ENCODE measurements at places on chromosomes 16 and 17.

DNA sequence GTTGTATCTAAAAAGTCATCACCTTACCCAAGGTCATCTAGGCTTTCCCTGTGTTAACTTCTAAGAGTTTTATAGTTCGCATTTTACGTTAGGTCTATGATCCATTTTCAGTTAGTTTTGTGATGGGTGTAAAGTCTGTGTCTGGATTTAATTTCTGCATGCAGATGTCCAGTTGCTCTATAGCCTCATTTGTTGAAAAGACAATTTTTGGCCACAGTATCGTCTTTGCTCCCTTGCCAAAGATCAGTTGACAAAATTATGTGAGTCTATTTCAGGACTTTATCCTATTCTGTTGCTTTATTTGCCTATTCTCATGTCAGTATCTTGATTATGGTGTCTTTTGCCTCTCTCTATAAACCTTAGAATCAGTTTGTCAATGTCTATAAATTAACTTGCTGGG lies 85.1 kb downstream of the METRNL start:
- DNase-seq = no peak

- DNase-seq = no peak
Observed at GRCh38 chr16:75196836-75197235, 10.1 kb downstream of the CTRB2 start.

- DNase-seq = peak; percentile 44
Observed at GRCh38 chr17:39002991-39003715, 36.0 kb upstream of the FBXO47 start.

DNA sequence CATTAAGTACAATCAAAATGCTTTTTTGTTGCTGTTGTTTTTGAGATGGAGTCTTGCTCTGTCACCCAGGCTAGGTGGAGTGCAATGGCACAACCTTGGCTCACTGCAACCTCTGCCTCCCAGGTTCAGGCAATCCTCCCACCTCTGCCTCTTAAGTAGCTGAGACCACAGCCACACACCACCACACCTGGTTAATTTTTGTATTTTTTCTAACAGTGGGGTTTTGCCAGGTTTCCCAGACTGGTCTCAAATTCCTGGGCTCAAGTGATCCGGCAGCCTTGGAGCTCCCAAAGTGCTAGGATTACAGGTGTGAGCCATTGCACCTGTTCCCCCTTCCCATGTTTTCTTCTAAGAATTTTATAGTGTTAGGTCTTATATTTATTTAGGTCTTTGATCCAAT lies 4.9 kb upstream of the ABAT start:
- no peak for DNase-seq

DNA sequence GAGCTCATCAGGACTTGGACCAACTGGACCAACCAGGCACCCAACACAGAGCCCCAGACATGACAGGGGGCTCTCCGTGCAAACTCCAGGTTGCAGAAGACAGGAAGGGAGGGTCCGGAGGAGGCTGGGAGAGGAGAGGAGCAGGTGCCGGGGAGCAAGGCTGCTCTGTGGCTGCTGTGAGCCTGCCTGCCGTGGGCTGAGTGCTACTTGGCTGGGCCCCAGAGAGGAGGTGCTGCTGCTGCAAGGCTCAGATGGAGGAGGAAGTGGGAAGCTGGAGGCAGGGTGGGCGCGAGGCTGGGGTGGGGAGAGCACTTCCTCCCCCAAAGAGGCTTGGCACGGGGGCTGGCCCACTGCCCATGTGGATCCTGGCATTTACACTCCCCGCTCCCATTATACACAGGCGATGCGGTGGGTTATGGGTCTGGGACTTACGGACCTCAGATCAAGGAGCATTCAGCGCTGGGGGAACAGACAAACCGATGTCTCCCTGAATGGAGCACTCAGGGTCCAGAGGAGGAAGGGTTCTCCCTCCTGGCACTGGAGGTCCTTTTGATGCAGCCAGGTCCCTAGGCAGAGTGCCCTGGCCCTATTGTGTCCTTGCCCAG lies 15.9 kb downstream of the EPOP start:
- no peak for DNase-seq

- DNase-seq = no peak
Observed at GRCh38 chr16:3321816-3322215, 16.5 kb downstream of the ZNF75A start.

DNA sequence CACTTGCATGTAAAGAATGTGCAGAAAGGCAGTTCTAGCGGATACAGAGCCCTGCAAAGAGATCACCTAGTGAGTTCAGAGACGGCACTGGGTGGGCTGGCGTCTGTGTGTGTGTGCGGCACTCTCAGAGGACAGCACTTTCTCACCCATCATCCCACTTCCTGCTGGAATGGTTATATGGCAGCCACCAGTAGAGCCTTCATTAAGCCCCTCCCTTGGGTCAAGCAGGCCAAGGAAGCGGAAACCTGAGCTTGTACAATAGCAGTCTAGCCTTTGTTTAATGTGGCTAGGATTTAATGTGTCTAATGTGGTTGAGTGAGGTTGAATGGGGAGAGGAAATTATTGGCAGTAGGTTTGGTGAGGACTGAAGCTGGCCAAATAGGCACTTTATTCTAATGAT lies 88.3 kb upstream of the ELAC2 start:
- no peak for DNase-seq

- no peak for DNase-seq
Observed at GRCh38 chr17:74610108-74610507, 13.4 kb downstream of the CD300E start.

GRCh38 chr17:40559954-40560591 lies 5.2 kb downstream of the CCR7 start:
- peak; percentile 82 for DNase-seq

GRCh38 chr17:69448431-69449102 lies 34.1 kb downstream of the MAP2K6 start:
- no peak for DNase-seq

DNA sequence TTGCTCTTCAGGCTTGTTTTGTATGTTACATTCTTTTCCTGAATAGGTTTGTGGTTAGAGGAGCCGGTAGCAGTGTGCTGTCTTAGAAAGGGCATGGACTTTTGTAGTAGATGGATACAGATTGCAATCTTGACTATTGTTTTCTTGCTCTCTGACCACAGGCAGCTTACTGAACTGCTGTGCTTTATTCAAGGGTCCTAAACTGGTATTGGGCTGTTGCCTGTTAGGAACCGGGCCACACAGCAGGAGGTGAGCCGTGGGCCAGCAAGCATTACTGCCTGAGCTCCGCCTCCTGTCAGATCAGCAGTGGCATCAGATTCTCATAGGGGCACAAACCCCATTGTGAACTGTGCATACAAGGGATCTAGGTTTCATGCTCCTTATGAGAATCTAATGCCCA lies 373.9 kb downstream of the CPPED1 start:
- no peak for DNase-seq

DNA sequence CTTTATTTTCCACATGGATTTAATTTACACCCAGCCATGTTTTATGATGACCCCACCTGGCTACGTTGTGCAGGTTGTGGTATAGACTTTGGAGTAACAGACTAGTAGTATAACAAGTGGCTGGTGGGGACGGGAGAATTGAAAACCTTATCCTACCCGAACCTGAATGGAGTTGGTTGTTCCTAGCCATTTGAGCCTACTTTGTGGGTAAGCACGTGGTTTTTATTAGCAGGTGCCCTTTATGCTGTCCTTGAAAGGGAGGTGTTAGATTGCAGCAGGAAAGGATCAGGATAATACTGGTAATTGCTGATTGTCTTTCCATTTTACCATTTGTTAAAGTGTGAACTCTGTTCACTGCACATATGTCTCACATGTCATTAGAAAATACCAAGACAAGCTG lies 31.9 kb upstream of the PHAF1 start:
- no peak for DNase-seq

DNA sequence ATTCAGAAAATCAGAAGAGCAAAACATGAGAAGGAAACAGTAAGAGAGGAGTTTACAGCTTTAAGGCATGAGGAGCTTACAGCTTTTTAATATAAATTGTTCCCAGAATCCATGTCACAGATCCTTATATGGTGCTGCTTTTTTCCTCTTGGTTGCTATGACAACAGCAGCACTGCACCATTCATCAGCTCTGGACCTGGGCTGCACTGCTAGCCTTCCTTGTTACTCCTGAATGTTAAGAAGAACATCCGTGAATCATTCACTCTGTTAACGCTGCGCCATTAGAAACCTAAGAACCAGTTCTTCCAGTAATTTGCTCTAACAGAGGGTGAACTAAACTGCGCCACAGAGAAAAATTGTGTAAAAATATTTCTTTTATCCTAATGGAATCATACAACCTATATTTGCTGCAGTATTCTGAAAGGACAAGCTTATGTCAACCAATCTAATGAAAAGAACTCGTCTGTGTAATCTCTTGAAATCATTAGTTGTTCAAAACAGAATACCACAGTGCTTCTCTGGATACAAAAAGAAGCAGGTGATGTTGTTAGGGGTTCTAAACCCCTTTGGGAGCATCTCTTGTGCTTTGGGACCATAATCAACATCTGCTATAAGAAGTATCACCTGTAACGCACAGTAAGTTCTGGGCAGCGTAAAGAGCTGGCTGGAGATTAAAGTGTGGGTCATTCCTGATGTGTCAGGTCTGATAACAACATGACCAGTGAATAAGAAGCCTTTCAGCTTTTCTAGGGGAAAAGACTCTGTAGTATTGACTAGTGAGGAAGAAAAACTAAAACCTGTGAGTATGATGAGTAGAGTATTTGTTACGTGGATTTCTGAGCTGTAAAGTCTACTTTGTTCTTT lies 151.2 kb downstream of the TANC2 start:
- no peak for DNase-seq

- DNase-seq = no peak
Observed at GRCh38 chr17:72656130-72656763, 436.2 kb downstream of the SLC39A11 start.

GRCh38 chr17:82713071-82713723 lies 3.3 kb upstream of the FN3KRP start:
- no peak for DNase-seq

GRCh38 chr16:87210894-87211293 lies 106.3 kb downstream of the C16orf95 start:
- no peak for DNase-seq

GRCh38 chr16:11160676-11161115 lies 95.3 kb downstream of the SOCS1 start:
- no peak for DNase-seq

GRCh38 chr17:30312226-30312625 lies 20.5 kb upstream of the BLMH start:
- DNase-seq = no peak

DNA sequence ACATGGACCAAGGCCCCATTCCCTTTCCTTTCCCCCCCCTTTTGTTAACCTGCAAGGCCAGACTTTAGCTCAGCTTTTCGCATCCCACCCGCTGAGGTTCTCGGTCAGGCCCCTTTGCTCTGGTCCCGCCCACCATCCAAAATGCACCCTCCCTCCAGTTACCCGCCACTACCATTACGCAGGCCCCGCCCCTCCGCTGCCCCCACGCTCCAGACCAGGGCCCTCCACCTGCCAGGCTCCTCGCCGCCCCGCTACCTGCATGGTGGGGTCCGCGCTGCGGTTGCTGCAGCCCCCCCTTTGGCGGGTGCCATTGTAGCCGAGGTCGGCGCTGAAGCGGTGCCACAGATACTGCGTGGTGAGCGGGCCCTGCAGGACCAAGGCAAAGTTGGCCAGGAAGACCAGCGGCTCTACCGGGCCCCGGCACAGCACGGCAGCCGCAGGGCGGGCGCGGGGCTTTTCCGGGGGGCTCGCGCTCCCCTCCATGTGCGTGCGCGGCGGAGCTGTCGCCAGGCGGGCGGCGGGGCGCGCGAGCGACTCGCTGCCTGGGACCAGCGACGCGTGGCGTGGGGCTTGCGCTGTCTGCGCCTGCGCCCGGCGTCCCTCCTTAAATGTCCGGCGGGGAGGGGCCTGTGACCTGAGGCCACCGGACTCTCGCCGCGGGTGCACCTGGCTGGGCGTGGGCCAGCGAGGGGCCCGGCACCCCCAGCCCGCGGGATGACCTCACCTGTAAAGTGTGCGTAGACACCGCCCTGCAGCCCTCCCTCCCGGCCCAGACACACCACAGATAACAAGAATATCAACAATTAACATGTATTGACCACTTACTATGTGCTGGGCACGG lies at the start of gene SLC46A1:
Gene SLC46A1 (minus strand): TSS at position 581 of the 841 bp plus-strand sequence. CDS start 98 bp downstream, at position 483.
- peak; percentile 70 for DNase-seq

DNA sequence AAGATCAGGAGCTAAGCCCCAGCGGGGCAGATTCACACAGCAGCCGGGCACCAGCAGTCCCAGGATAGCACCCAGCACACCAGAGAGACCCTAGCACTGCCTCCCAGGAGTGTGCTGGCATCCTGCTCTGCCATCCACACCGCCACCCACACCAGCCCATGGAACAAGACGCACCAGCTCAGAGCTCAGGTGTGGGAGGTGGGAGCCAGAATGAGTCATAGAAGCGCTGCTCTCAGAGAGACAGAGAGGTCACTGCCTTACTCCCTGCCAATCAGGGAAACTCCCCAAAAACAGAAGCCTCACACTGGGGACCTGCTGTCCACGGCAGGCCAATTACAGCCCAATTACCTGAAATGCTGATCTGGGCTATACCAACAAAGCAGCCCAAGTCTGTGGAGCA lies 64.9 kb downstream of the CDYL2 start:
- no peak for DNase-seq

DNA sequence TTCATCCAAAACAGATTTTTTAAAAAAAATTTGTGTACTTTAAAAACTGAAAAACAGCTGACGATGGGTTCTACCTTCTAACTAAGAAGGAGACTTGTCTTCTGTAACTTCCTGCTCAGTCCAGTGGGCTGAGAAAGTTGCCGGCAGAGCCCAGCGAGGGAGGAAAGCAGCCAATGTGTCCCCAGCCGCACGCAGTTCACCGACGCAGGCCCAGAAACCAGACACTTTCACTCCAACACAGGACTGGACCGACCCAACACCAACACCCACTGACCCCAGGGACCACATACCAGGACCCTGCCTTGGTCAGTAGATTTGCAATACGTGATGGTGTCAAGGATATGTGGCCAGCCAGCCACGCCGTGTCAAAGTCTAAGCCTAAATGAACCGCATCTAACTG lies 25.6 kb downstream of the TRAP1 start:
- DNase-seq = no peak

DNA sequence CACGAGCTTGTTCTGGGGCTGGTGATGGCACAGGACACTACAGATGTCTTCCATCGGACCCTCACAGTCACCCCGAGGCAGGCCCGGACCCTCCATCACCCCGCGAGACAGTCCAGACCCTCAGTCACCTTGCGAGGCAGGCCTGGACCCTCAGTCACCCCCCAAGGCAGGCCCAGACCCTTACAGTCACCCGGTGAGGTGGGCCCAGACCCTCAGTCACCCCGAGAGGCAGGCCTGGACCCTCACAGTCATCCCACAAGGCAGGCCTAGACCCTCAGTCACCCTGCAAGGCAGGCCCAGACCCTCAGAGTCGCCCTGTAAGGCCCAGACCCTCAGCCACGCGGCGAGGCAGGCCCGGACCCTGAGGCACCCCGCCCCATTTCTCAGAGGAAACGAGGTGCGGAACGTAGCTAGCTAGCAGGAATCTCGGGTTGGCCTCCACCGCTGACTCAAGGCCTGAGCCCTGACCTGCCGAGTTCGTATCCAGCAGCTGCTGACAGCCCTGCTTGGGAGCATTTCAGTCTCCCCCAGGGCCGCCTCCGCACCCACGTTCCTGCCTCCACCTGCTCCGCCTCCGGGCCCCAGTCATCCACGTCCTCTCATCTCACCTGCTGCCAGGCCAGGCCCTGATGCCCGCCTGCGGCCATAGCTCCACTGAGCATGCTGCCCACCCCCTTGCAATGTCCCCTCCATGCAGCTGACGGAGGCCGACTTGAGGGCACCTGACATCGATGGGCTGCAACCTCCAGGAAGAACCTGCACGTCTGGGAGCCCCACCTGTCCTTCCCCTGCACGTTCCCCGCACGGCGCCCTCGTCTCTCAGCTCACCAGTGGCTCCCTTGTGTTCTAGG lies 28.7 kb downstream of the RPH3AL start:
- DNase-seq = no peak

GRCh38 chr17:49218941-49219913 lies 8.7 kb downstream of the ABI3 start:
- DNase-seq = no peak

- peak; percentile 84 for DNase-seq
Observed at GRCh38 chr17:7136266-7136877, 21.8 kb upstream of the ASGR2 start.
